ENCODE measurements at places on chromosomes 1 and 21. TPM values are rescaled to one million over a fixed set of nuclear protein-coding genes. Genes with fewer than 3 reads are reported as not detected.

GPR52 gene
- 0.44 TPM for total RNA-seq

FCRL6 gene
- 0.21 TPM for total RNA-seq

PGLYRP4 gene
- not detected for total RNA-seq

IRF6 gene
- total RNA-seq, result 1.1 TPM

GJB3 gene
- not detected for total RNA-seq

LHX8 gene
- total RNA-seq, result not detected

OR2T33 gene
- not detected for total RNA-seq

PRAMEF2 gene
- not detected for total RNA-seq

KCNAB2 gene
- 200 TPM for total RNA-seq

CTH gene
- 20.9 TPM for total RNA-seq

TRIM33 gene
- total RNA-seq, result 34.1 TPM

UBXN10 gene
- total RNA-seq, result 0.78 TPM

FBXO42 gene
- total RNA-seq, result 16.5 TPM

KRTAP13-2 gene
- total RNA-seq, result not detected

CFHR3 gene
- not detected for total RNA-seq

SLC30A2 gene
- not detected for total RNA-seq

CA14 gene
- not detected for total RNA-seq

MAP3K21 gene
- total RNA-seq, result 5.0 TPM

Measured in activated CD8-positive, alpha-beta memory T cell treated with anti-CD3 and anti-CD28 coated beads for 36 hours (primary cell).